ENCODE measurements at places on chromosomes 7 and 10. TPM values are rescaled to one million over a fixed set of nuclear protein-coding genes. Genes with fewer than 3 reads are reported as not detected.

- no peak for DNase-seq
These were observed 40.7 kb downstream of the TARP start for GRCh38 chr7:38232502-38233366.

GRCh38 chr10:83917537-83918506, 221.5 kb upstream of the GHITM start:
- peak; percentile 68 for DNase-seq

DNA sequence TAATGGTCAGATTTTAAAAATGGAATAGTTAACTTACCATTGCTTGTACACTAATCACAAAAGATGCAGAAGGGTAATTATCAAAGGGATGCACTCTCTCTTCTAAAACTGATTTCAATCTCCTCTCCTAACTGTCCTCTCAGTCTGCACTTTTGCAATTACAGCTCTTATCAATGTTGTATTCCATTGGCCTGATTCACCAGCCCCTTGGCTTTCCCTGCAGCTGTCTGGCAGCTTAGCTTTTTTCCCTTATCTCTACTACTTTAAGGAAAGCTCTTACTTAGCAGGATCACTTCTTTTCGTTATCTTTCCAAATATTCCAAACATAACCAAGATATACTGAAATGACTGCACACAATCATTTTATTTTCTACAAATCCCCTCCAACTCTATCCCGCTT, 448.8 kb downstream of the GRM8 start:
- no peak for DNase-seq

DNA sequence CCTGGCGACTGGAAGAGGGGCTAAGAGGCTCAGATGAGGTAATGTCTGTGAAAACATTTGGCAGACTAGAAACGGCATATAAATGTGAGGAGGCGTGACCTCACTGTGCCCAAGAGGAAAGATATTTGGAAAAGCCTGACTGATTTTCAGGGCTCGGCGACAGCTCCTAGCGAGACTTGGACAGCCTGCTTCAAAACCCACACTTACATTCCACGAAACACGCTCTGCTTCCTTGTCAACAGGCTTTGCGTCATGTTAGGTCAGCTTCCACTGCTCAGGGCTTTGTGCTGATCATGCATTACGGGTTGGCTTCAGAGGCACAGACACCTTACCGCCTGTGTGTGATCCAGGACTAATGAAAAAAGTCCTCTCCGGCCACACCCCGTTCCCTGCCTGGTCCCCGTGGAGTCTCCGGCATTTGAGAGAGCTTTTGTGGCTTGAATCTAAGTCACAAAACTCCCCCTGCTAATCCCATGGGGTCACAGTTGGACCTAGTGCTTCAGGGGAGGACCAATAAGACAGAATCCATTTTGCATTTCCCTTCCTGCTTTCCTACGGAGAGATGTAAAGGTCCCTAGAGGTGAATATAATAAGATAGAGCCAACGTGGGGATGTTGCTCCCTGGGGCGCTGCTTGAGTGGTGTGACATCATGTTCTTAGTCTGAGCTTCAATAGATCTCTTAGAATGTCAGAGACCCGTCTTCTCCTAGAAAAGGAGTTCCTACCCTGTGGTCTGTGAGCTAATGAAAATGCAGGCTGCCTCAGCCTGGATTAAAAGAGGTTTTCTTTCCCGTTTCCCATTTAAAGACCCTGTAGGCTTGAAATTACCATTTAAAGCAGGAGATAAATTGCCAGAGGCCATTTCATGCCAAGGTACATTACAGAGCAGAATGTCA, 25.5 kb downstream of the FGFBP3 start:
- DNase-seq = peak; percentile 84

GRCh38 chr10:24533981-24534380, 189.7 kb downstream of the ARHGAP21 start:
- no peak for DNase-seq

DNA sequence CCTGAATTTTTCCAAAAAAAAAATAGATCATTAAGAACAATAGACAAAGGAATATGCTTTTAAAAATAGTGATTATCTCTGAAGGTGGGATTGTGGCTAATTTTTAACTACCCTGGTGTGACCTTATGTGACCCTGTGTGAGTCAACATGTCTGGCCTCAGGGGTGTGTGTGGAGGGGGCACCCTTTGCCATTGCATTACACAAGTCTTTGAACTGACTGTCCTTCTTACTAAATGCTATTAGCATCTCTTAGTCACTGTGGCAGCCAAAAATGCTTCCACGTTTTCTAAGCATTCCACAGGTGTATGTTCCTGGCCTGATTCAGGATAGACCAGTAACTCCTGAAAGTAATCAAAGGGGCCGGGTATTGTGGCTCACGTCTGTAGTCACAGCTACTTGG, 175.4 kb downstream of the MGMT start:
- no peak for DNase-seq

- DNase-seq = peak; percentile 44
These were observed 20.6 kb upstream of the CABCOCO1 start for GRCh38 chr10:61642150-61642571.

DNA sequence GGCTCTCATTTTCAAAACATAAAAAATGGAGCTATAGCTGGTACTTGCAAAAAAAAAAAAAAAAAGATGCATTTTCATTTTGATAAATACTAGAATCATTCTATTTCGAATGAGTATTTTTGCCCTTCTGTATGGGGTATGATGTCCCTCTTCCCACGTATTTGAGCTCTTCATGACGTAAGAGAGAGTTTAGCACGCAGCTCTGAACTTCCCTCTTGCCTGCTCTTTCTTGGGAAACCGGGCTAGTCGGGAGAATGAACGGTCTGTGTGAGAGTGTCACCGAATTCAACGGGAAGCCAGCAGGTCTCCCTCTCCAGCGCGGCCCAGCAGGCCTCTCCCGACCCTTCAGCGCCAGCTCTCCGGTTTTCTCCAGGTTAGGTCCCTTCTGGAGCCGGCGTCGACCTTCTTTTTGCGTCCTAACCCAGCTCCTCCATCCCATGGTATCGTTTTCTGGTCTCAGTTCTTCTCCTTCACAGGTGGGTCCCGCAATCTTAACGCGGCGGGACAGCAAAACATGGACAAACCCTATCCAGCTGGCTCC, 159.2 kb upstream of the PITRM1 start:
- DNase-seq = no peak

DNA sequence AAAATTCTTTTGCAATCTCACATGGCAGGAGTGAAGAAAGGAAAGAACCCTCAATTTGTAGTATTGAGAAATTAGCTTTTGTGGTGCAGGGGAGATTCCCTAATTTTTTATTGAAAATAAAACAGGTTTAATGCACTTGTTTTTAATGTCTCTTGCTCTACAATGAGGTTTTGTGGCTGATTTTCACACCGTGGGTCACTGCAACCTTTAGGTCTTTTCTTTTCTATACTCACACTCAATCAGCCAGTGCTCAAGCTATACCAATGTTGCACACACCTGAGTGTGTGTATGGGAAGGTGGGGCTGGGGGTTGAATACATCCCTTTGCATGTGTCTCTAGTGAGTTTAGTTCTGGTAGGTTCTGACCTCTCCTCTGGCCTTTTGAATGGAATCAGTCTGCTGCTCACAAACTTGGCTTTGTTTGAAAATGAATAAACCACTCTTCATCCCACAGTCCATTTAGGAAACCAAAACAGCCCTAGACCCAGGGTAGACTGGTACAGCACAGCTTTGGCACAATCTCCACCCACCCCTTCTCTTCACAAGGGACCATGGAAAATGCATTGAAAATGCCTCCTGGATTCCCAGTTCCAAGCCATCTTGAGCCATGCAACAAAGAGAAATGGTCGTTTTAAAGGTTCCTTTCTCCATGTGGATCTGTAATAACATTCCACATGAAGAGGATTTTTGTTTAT, 411.5 kb downstream of the SFMBT2 start:
- DNase-seq = no peak

- no peak for DNase-seq
These were observed 75.0 kb downstream of the NKX6-2 start for GRCh38 chr10:132710746-132711612.

DNA sequence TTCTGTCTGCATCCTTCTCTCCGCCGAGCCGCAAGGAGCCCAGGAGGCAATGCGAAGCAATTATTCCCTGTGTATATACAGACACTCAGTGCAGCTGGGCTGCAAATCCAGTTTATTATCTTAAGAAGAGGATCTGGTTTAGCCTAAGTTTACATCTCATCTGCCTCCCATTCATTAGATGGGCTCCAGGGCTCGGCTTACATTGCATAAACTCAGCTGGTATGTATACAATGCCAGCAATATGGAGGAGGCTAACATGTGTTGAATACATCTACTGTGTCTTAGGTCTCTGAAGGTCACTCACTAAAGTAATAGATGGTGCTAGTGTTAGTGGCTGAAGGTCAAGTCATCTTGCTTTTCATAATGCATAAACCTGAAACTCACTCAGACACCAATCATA, 996.8 kb downstream of the KCNMA1 start:
- no peak for DNase-seq

DNA sequence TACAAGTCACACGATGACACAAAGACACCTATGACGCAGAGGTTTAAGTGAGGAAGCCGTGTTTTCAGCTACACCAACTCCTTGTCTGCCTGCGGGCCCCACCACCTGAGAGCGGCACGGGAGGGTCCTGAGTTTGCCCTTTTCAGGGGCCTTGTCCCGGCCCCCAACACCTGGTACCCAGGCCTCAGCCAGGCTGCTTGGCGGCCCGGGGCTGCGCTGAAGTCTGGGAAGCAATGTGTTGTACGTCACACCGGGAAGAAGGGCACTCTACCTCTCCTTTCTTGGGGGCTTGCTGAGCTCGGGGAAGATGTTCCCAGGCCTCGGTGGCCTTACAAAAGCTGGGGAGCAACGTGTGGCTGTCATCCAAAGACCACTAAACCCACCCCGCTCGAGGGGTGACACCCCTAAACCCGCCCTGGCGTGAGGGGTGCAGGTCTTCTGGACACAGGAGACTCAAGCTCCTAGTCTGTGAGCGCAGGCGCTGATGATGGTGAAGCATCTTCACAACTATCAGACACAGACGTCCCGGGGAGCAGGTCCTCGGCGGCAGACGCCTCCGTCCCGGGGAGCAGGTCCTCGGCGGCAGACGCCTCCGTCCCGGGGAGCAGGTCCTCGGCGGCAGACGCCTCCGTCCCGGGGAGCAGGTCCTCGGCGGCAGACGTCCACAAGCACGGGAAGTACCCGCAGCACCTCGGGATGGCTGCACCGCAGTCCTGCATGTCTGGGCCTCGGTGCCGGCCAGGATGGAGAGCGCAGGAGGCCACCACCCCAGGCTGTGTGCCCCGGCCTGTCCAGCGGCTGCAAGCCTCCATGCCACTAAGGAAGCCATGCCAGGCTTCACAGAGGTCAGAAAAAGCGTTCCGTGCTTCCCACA, 15.4 kb downstream of the CFAP46 start:
- DNase-seq = no peak

DNA sequence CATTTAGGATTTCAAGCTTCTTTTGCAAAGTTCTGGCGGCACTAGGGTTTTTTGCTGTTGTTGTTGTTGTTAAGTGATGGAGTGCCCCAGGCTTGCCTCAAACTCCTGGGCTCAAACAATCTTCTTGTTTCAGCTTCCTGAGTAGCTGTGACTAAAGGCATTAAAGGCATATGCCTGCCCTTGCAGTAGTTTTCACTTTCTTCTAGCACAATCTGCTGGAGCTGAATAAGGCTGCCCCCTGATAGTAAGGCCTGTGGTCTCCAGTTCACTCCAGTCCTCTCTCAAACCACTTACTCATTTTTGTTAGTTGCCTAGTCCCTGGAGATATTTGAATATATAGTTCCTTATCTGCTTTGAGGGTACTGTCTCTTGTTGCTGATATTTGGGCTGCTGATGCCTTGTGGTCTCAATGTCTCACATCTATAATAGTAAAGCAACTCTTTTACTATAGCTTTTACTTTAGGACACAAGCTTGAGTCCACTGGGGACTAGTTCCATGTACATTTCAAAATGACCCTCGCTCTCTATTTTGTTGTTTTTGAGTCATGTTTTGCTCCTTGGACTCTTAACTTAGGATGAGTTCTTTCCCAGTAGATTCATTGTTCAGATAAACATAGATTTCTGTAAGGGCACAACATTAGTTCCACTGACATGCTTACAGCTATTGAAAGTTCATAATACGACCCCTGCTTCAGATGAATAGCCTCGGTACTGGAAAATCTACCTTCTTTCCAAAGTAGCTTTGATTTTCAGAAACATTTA, 25.5 kb downstream of the PHF14 start:
- no peak for DNase-seq

GRCh38 chr10:50396491-50397311, 145.4 kb upstream of the ASAH2 start:
- DNase-seq = no peak

DNA sequence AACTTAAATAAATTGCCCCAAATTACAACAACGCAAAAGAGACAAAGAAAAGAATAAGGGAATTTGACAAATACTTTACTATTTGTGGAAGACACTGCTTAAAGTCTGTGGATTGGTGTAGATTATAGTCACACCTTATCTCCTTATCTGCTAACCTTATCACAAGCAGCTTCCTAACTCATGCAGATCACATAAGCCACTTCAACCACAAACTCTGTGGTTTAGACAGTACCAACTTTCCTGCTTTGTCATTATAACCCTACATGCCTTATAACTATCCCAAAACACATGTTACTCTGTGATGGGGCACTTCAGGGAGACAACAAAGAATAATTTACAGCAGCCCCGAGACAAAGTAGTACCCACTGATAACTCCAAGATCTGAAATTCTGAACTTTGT, 41.5 kb upstream of the PPP3CB start:
- DNase-seq = no peak

DNA sequence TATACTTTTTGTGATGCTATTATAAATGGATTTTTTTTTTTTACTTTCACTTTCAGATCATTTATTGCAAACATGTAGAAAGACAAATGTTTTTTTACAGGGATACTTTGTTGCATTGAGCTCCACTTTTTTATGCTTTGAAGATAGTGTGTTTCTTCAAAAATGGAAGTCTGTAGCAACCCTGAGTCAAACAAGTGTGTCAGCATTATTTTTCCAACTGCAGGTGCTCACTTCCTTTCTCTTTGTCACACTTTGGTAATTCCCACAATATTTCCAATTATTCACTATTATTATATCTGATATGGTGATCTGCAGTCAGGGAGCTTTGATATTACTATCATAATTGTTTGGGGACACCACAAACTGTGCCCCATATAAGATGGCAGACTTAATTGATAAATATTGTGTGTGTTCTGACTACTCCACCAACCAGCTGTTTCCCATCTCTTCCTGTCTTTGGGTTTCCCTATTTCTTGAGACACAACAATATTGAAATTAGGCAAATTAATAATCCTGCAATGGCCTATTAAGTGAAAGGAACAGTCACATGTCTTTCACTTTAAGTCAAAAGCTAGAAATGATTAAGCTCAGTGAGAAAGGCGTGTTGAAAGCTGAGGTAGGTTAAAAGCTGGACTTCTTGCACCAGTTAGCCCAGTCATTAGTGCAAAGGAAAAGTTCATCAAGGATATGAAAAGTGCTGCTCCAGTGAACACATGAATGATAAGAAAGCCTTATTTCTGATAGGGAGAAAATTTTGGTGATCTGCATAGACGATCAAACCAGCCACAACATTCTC, 231.3 kb upstream of the SH2B2 start:
- DNase-seq = no peak

- DNase-seq = no peak
These were observed 117.8 kb downstream of the COL28A1 start for GRCh38 chr7:7417851-7418250.

The NOM1 gene
- 21.3 TPM for total RNA-seq

The KBTBD2 gene
- 24.5 TPM for total RNA-seq

The SORCS1 gene
- total RNA-seq = 0.06 TPM

The CYP2W1 gene
- not detected for total RNA-seq

The SYCE1 gene
- not detected for total RNA-seq

The NKX1-2 gene
- 0.06 TPM for total RNA-seq

The ANKRD1 gene
- total RNA-seq = 5.7 TPM

The PRSS37 gene
- total RNA-seq = not detected

The PRLHR gene
- not detected for total RNA-seq

The SHOC2 gene
- total RNA-seq = 47.2 TPM
